ENCODE measurements at places on chromosomes 3 and 15.

DNA sequence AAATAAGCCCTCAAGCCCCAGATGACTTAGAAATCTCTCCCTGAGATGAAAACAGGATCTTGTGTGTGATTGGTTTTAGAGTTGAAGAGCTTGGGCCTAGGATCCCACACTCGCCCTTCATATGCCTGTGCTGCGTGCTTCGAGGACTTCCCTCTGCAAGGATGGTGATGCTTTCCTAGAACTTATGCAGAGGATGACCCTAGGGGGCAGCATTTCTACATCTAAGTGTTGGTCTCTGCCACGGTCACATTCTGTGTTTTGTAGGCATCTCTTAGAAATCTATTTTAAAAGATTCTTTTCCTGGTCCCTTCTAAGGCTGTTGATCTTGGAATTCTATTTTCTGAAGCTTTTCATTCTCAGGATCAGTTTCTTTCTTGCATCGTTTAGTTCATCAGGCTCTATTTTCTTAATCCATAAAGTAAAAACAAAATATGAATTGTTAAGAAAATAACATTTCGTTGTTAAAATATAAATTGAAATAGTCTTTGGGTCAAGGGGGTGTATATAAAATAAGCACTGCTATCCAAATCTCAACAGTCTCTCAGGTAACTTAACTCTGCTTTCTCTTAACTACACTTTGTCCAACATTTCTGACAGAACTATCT, 45.7 kb downstream of the WDR76 start:
- no peak for DNase-seq

- DNase-seq: no peak
Observed at GRCh38 chr15:77720655-77721054, 87.9 kb upstream of the LINGO1 start.

- no peak for DNase-seq
Observed at GRCh38 chr3:146772211-146772743, 167.1 kb upstream of the PLSCR5 start.

DNA sequence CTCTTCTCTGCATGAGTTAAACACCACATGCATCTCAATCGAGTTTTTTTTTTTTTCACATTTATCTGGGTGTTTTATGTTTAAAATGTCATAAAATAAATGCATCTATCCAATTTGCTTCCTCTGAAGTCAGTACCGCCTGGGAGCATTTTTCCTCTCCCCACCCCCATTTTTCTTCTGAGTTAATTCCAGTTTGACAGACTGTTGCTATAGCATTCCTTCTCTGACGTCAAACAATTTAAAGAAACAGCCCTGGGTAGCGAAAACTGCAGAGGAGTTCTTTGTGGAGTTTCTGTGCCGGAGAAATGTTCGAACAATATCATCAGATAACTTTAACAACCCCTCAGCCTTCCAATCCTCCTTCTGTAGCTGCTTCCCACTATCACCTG, 900 bp upstream of the GNB4 start:
- DNase-seq: no peak

DNA sequence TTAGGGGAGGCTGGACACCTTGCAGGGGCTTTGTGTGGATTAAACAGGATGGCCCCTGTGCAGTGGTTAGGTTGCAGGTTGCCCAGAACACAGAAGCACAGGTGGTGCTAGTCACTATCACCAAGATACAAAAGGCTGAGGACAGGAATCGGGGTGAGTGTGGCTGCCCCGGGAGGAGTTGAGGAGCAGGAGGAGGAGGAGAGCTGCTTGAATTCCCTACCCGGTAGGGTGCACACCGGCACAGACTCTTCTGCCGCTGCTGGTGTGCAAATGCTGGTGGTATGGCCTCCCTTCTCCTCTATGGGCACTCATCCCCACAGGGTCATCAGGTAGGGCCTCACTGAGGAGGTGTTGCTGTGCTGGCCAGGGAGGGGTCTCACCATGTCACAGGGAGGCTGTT, 67.5 kb upstream of the SMAD6 start:
- no peak for DNase-seq

DNA sequence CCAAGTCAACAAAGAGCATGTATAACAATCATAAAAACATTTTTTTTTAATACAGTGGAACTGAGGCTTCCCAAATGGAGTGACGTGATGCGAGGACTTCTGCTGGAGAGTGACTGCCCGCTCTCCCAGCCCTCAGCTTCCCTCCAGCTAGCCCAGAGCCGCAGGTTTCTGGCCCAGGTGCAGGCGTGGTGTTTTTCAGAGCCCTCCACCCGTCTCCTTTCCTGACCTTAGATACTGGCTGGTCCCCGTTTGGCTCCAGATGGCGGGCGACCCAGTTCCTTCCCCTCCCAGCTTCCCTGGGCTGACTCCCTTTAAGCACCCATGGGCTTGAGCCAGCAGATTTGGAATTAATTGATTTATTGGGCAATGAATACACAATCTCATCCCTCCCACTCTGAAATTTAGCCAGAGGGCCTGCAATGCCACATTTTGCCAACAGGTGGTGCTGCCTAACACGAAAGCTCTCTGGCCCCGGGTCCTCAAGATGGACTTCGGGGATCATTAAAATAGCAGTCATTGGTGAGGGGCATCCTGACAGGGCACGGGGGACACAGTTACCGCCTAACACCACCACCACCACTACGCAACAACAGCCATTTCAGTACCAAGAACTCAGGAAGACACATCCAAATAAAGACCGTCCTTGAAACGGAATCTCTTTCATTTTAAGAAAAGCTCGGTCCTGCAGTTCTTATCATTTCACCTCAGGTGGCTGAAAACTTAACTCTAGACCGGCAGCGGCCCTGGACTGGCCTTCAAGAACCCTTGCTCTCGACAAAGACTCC, 47.5 kb upstream of the MUC4 start:
- peak; percentile 79 for DNase-seq

GRCh38 chr3:110533089-110533488, 538.5 kb upstream of the NECTIN3 start:
- no peak for DNase-seq

GRCh38 chr15:62128916-62129315, 36.2 kb downstream of the C2CD4B start:
- no peak for DNase-seq

DNA sequence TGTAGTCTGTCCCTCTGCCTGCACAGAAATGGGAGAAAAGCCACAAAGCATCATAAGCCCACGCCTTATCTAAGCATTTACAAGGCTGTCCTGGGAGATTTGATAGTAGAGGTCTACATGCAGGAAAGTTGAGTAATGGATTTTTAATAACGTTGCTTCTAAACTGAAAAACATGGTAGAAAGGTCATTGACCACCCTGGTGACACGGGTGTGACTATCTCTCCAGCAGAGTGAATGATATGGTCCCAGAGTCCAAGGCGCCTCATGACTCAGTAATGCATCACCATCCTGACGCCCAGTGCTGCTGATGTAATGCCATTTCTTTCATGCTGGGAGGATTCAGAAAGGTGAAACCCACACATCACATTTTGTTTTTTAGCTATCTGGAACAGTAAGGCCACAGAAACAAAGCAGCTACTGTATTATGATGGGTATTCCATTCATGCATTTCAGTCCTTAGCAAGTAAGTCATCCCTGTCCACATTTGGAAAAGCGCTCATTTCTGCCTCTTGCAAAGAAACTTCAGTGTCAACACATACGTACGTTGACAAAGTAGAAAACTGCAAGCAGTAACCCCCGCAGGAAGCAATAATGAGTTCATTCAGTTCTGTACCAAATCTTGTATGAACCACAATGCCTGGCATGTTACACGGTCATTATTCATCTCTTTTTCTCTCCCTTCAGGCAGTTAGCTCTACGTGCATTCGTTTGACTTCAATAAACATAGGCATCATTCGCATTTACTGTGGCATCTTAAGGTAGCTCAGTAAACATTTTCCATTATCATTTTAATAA, 483.5 kb downstream of the GABRG3 start:
- no peak for DNase-seq

DNA sequence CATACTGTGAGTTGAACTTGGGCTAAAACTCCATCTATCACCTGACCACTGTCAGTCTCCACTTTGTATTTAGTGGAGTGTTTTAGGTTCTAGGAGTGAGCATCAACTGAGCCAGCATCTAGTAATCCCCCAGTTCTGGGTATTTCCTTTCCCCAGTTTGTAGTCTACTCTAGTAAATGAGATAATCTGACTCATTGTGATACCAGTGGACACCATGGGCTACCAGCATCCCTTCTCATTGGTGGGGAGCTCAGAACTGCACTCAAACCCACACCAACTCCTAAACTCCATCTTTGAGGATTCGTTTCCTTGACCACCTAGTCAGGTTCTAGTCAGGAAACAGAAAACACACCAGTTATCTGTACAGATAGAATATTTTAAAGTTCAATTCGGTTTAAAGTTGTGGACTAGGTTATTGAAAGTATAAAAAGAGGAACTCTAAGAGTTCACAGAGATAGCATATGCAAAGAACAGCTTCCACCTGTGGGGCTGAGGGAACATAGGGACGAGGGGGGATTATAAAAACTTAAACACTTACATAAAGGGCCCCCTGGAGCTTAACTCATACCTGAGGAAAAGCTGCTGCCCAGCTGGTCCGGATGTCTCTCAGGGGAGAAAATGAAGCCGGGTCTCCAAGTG, 36.0 kb downstream of the LEO1 start:
- no peak for DNase-seq

DNA sequence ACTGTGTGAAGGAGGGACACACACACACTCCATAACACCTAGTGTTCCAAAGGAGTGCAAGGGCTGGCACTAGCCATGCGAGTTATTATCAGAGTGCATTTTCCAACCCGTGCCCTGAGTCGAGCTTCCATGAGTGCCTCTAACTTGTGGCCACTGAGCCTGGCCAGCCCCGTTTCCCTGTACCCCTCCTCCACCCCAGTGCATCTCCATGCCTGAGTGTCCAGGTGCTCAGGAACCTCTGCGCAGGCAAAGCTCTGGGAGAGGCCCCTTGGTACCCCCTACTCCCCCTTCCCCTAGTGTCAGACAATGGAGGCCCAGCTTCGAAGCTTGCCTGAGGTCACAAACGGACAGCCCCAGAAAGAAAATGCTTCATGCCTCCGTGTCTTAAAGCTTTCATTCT, 45.2 kb upstream of the HES1 start:
- DNase-seq: no peak

GRCh38 chr15:81223346-81223971, 26.8 kb downstream of the IL16 start:
- no peak for DNase-seq

DNA sequence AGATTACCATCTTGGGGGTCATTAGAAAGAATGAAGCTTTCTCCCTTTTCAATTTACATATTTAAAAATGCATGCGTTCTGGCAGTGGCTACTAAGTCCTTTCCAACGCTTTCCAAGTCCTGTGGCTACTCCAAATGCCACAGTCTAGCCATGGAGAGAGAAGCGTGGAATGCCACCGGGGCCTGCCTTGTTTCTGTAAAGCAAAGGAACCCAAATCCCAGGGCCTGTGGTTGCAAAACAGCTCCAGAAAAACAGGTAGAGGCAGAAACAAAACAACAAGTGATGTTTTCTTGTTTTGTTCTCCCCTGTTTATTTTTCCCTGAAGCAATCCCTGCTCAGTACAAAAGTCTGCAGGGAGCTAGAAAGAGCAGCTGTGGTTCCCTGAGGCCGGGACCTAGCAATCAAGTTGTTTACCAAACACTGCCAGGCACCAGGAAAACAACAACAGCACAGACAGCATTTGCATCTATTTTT, 85.5 kb downstream of the FOXP1 start:
- no peak for DNase-seq

DNA sequence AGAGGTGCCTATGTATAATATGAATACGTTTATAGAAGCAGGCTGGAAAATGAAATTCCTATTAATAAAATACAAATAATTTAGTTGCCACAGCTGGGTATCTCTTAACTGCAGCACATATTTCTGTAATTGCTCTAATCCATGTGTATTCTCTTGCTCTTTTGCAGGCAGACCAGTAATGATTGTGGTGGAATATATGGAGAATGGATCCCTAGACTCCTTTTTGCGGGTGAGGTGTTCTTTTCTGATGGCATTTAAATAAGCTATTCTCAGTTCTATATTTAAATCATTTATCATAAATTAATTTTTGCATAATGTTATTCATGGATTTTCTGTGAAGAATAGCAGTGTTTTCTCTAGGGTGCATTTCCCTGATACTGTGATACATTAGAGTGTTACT, 153.9 kb upstream of the ARL6 start:
- DNase-seq: no peak

- DNase-seq: no peak
Observed at GRCh38 chr3:69088063-69088462, 3.3 kb downstream of the ARL6IP5 start.

GRCh38 chr3:17655743-17656142, 86.7 kb downstream of the TBC1D5 start:
- no peak for DNase-seq

DNA sequence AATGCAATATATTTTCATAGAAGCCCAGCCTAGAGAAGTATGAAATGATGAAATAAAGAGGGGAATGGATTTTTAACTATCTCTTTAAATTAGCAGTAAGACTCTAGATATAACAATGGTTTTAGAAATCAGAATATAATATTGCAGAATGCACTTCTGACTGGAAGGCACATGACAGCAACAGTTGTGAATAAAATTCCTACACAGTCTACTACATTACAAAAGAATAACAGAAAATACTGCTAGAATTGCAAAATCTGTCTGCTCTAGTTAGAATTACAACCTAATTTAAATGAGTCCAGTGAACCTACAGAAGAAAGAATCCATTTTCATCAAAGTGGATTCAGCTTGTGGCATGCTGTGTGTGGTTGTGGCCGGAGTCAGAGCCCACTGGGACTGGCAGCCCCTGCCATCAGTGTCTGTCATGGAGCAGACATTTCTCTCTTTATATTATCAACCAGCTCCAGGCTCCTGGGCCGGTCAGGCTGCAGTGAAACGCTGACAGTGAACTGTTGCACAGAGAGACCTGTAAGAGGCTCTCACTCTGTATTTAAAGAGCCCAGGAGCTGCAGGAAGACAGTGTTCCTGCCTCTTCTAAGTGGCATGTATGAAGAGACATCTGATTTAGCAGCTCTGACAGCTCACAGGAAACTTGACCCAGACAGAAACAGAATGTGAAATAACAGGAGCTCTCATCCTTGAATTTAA, 1523.8 kb upstream of the CADM2 start:
- no peak for DNase-seq
